ENCODE measurements at places on chromosomes 7 and 10.

- DNase-seq: no peak
Observed at GRCh38 chr7:149881328-149882247, 7.8 kb downstream of the ATP6V0E2 start.

DNA sequence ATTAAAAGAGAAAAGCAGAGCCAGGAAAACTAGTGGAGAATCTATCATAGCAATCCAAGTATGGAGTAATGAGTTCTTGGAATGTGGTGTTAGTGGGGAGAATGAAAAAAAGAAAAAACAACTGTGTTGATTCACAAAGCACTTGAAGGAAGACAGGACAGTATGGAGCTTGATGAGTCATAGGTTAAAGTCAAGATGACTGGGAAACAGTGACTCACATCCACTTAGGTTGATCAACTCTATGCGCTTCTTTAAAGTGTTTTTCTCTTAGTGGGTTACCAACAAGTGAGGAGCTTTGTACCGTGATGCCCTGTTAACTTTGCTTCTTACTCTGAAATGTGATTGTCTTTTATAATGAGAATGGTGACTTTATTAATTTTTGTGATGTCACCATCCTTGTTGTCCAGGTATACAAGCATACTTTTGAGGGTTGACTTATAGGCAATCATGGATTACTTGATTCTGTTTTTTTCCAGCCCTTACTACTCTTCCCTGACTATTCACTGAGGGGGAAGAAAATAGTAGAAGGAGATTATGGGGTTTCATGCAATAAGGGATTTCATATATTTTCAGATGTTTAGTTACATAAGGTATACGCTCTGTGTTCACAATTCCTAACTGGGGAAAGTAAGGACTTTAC is 32.1 kb upstream of the MDFIC start:
- peak; percentile 96 for DNase-seq

- DNase-seq: peak; percentile 98
Observed at GRCh38 chr7:33874943-33875342, 30.4 kb upstream of the BMPER start.

DNA sequence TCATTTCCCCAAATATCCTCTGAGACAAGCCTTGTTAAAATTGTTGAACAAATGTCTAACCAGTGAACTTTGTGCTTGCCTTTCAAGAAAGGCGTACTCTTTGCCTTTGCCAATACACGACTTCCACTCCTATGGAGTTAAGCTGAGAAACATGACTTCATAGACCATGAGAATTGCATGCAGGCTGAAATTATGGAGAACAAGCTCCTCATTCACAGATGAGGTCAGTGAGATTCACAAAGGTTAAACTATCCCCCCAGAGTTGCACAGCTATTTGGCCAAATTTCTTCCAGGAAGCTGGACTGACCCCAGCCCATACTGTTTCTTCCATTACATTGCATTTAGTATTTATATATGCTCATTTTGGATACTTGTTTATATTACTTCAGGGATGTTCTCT is 221.4 kb upstream of the SEMA3C start:
- no peak for DNase-seq

All from fibroblast of gingiva (primary cell).